ENCODE measurements at places on chromosomes 3 and 15.

DNA sequence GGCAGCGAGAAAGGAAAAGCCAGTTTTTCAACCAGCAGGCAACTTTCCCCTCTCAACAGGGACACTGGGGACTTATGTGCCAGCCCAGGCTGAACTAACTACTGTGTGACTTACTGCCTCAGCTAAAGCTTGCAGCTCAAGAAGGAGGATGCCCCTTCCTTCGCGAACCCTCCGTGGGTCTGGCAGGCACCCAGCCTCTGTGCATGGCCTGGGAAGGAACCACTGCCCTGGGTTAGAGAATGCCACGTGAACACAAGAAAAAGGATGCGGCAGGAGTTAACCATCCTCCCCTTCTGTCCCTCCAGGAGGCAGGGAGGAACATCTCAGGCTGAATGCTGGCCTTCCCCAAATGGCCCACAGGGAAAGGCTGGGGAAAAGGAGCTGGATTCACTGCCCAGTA lies 29.0 kb downstream of the CHDH start:
- DNase-seq = no peak

DNA sequence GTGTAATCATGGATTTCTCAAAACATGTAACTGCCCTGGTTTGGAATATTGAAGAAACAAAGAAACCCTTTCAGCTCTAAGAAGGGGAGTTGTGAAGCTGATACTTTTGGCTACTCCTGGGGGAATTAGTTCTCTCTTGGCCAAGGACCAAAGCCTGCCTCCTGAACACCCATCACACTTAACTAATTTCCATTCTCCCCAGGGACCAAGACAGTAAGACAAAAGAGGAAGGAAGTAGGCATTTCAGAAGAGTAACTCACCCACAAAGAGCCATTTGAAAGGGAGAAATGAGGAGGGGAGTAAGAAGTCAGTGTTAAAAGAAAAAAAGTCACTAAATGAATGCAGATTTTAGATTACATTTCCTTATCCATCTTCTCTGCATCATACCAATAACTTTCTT lies 328.0 kb upstream of the SOX2 start:
- no peak for DNase-seq

DNA sequence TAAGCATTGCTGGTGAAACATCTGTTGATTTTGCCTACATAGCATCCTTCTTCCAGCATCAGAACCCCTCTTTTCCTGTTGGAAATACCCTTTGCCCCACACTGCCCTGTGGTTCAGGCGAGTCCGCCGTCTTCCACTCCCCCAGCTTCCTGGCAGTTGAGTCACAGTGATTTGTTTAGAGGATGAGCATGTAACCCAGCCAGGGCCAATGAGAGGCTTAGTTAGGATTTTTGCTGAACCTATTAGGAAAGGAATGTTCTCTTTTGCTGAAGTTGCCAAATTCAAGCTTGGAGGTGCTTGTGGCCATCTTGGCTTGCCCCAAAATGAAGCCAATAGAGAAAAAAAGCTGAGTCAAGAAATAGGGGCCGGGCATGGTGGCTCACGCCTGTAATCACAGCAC lies 19.0 kb upstream of the MEX3B start:
- DNase-seq = no peak

GRCh38 chr15:101232677-101233076 lies 19.2 kb downstream of the CHSY1 start:
- DNase-seq = no peak

- no peak for DNase-seq
These were observed 234.3 kb downstream of the SQOR start for GRCh38 chr15:45869034-45869668.

- no peak for DNase-seq
These were observed 266.0 kb downstream of the VPS13C start for GRCh38 chr15:61794276-61794675.

GRCh38 chr3:58064923-58065638 lies 56.9 kb downstream of the FLNB start:
- DNase-seq = no peak

GRCh38 chr3:70943886-70944285 lies 631.4 kb upstream of the MDFIC2 start:
- no peak for DNase-seq

DNA sequence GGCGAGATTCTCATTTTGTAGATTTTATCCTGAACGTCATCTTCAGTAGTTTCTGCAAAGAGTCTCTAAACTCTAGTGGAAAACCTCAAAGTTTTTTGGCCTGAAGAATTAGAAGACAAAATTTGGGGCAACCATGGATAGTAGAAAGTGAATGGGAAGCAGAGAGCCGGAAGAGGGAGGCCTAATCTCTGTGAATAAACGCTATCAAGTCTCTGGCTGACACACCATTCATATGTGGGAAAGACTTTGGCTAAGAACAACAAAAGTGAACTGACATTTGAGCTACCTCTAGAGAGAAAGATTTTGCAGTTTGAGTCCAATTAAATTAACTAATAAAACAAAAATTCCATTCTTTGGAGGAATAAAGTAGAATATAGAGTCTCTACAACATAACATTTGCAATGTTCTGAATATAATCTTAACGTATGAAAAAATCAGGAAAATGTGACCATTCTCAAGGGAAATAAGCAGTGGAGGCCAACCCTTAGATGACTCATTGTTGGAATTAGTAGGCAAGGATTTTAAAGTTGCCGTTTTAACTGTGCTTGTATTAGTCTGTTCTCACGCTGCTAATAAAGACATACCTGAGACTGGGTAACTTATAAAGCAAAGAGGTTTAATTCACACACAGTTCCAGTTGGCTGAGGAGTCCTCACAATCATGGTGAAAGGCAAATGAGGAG lies 184.6 kb downstream of the C3orf38 start:
- DNase-seq = no peak

GRCh38 chr3:142027735-142028134 lies 121.6 kb downstream of the TFDP2 start:
- DNase-seq = no peak

All from activated CD8-positive, alpha-beta memory T cell treated with anti-CD3 and anti-CD28 coated beads for 24 hours (primary cell).